ENCODE measurements at places on chromosomes 7 and 10. TPM values are rescaled to one million over a fixed set of nuclear protein-coding genes. Genes with fewer than 3 reads are reported as not detected.

The CEP55 gene
- 21.5 TPM for total RNA-seq

The EPHA1 gene
- total RNA-seq, result not detected

The WNT8B gene
- total RNA-seq, result not detected

The BTRC gene
- total RNA-seq, result 27.9 TPM

The FZD1 gene
- 9.5 TPM for total RNA-seq

The SFMBT2 gene
- 0.05 TPM for total RNA-seq

The NUTM2D gene
- 0.91 TPM for total RNA-seq

The HOXA1 gene
- 0.39 TPM for total RNA-seq

Data from HFFc6 (cell line).